ENCODE measurements at places on chromosomes 1 and 21.

DNA sequence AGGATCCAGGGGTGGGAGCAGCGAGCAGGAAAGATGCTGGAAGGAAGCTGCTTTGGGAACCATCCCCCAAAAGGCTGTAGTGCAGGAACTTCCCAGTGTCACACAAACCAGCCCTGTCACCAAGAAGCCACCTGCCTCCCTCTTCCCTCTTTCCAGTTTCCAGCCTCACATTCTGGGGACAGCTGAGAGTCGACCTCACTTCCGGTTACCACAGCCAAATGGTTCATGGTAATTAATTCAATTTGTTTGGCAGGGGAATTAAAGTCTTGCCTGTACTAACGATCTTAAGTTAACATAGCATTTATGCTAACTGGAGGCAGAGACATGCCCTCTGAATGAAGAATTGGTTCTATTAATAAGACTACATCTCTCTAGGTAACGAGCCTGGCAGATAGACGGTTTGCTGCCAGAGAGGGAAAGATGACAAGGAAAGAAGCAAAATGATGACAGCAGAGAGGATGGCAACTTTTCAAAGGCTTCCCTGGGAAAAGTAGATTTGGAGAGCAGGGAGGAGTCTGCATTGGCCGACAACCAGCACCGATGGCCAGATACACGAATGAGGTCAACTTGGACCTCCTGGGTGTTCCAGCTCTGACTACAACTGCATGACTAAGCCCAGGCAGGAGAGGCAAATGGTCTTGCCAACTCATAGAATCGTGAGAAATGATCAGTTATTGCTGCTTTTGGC is 64.1 kb downstream of the TMCO4 start:
- DNase-seq = peak; percentile 76

- no peak for DNase-seq
These were observed 683 bp upstream of the ZNF436 start for GRCh38 chr1:23370330-23370708.

DNA sequence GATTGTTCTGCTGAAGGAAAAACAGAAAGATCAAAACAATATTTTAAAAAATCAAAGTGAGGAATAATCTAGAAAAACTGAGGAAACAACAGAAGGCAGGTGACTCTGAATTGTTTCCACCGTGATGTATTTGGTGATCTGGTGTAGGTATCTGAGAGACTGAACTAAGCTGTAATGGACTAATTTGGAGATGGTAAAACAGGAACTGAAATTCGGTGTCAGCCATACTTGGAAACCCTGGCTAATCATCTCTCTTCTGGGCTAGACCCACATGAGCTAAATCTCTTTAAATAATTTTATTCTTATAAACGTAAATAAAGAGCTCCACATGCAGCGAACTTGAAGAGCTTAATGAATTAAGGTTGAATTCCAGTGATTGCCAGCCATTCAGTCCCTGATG is 1226.1 kb downstream of the NCAM2 start:
- no peak for DNase-seq

DNA sequence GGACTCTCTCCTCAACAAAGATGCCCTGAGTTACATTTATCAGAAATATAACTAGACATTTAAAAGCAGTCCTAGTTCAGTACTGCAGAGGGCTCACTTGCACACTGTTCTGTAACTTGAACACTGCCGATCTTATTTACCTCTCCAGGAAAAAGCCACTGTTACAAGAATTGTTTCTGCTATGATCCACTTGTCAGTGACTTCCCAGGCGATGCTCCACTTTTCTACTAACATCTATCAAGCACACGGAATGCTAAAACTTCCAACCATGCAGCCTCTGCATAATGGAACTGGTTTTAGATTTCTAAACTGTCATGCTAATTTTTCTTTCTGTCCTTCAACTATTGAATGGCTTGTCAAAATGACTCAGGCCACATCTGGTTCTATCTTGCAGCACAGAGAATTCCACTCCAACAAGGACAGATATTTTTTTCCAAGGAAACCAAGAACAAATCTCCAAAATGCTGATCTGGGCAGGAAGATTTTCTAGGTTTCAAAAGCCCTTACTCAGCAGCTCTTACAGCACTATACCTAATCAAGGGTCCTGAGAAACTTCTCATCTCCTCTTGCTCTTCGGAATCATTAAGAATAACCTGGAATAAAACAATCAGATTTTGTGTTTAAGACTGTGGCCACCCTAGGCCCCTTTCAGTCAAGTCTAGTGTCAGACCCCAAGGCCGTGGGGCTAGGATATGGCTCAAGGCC is 9.9 kb downstream of the SEC16B start:
- no peak for DNase-seq

DNA sequence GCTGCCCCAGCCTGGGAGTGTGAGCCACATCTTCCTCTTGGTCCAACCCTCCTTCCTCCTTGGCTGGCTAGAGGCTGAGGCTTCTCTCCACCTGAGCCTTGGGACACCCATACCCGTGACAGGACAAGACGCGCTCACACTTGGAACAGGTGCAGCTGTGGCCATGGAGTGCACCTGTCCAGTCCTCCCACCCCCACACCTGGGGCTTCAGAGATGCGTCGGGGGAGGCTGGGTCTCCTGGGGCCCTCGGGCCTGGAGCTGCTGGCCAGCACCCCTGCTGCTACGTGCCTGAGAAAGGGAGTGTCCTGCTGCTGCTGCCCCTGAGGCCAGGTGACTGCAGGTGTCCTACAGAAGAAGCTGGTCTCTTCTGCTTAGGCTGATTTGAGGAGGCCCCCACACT is 37.0 kb upstream of the TMEM52 start:
- DNase-seq = no peak

Measured in ascending aorta (tissue), 2 donors.